ENCODE measurements at places on chromosomes 7 and 10.
A peak's percentile ranks its signal among the peaks of the same experiment; 100 is the strongest.

DNA sequence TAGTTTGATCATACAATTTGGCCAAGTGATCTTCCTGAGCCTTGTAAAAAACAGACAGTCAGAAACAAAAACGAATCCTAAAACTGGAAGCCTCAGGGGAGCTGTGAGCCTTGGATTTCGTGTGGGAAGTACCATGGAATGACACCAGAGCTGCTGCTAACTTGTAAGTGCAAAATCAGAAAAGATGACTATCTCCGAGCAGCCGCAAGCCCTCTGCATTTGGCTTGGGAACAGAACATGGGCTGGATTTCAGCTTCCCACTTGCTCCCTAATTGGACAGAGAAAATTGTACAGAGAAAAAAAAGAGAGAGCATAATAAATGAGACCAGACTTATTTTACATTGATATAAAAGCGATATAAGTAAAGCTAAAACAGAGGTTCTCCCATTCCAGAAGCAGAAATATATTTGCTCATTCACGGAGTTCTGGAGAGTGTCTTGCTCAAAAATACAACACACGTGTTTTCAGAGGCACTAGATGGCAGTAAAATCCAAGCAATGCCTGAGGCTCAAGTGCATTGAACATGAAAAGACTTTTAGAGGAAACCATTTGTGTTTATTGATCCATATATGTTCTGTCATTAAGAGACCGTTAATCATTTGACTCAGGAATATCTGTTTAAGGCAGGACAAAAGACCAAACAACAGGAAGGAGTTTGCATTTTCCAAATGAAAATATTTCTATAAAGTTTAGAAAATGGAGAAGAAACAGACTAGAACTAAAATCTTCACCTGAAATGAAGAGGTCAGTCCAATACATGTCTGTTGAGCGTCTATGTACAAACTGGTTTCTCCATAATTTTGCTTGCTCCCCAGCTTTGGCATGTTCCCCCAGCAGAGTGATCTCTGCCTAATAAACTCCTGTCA, 78.3 kb upstream of the SLC26A5 start:
- peak; percentile 26 for DNase-seq

DNA sequence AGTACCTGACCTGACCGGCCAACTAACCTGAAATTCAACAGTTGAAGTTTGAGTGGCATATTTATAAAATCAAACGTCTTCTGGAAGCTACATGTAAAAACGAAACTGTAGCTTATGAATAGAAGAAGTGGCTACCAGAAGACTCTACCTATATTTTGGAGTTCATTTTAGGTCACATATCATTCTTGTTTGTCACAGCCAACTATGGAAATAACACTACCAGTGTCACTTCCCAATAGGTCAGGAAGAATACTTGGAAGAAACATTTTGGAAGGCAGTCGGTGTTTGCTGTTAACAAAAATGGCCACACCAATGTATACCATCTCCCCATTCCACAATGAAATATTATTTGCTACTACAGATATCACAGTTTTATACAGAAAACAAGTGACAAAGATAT, 12.6 kb downstream of the TWIST1 start:
- no peak for DNase-seq

- DNase-seq, result no peak
Observed at GRCh38 chr7:145151676-145152075, 315.8 kb upstream of the TPK1 start.

- DNase-seq, result no peak
Observed at GRCh38 chr10:84353052-84353803, 24.8 kb downstream of the CCSER2 start.

DNA sequence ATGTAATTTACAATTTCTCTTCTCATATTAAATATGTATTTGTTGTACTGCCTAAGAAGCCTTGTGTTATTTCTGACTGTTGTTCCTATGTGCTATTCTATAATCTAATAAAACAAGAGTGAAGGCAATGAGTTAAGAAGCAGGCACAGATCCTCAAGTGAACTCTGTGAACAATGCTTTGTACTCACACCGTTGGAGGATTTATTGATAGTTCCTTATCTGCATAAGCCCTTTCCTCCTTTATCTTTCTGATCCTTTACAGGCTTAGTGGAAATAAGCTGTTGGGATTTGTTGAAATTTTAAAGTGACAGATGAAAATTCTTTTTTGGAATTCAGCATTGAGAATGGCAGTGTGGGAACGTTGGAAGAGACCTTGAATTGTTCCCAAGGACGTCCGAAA, 329.6 kb upstream of the NPVF start:
- DNase-seq, result no peak

DNA sequence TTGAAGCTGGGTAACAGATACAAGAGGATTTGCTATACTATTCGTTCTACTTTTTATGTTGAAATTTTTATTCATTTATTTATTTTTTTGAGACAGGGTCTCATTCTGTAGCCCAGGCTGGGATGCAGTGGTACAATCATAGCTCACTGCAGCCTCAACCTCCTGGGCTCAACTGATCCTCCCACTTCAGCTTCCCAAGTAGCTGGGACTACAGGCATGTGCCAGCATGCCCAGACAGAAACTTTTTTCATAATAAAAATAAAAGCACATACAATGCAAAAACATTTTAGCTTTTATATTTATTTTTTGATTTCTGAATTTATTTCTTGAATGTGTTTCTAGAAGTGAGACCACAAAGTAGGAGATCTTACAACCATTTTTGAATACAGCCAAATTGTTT, 71.2 kb downstream of the FANK1 start:
- no peak for DNase-seq

GRCh38 chr10:27253576-27253975, 13.0 kb upstream of the ACBD5 start:
- DNase-seq, result no peak

- DNase-seq, result no peak
Observed at GRCh38 chr10:30816820-30817171, 187.2 kb upstream of the LYZL2 start.

All from DMS 273 treated with DMSO at 0.1 percent for 48 hours (cell line).